ENCODE measurements at places on chromosomes 1 and 21. TPM values are rescaled to one million over a fixed set of nuclear protein-coding genes. Genes with fewer than 3 reads are reported as not detected.

DNA sequence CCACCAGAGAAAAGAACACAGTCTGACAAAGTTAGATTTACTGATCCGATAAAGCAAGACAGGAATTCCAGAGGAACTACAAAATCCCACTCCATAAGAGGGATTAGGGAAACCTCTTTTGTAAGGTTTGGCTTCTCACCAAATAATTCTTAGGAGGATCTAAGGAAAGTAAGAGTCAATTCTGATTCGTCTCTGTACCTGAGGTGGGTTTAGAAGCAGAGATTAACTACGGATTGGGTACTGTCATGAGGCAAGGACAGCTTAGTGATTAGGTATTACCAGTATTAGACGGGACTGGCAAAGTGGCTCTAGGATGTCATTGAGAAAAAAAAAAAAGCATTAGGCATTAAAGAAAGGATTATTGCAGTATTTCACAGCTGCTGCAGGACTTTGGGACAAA is 371.7 kb upstream of the BRINP3 start:
- DNase-seq: no peak

DNA sequence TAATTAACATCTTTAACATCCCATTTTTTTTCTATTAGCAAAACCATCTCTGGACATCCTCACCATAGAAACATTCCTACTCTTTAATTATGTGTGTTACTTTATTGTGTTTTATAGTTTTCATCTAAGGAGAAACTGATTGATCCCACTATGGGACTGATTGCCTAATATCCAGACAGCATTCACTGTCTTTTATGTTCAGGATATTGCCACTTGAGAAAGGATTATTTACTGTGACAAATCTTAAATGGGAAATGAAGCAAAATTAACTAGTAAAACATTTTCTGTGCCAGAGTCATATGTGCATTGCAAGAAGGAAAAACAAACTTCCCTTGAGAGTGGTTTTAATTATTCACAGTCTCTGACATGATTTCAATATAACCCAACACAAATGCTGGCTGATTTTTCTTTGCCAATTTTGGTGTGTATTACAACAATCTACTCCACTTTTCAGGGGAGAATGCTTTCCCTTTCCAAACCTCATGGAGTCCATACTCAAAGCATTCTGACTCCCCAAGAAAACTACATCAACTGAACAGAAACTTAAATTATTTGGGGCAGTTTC is 15.8 kb upstream of the RGS13 start:
- no peak for DNase-seq

DNA sequence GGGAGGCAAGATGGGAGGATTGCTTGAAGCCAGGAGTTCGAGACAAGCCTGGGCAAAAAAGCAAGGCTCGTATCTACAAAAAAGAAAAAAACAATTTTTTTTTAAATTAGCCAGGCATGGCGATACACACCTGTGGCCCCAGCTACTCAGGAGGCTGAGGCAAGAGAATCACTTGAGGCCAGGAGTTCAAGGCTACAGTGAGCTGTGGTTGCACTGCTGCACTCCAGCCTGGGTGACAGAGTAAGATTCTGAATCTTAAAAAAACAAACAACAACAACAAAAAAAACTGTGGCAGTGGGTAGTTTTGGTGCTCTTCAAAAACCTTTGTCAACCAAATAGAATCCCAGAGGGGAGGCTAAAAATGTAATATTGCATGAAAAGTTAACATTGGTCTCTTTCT is 734 bp downstream of the PTPN22 start:
- no peak for DNase-seq

DNA sequence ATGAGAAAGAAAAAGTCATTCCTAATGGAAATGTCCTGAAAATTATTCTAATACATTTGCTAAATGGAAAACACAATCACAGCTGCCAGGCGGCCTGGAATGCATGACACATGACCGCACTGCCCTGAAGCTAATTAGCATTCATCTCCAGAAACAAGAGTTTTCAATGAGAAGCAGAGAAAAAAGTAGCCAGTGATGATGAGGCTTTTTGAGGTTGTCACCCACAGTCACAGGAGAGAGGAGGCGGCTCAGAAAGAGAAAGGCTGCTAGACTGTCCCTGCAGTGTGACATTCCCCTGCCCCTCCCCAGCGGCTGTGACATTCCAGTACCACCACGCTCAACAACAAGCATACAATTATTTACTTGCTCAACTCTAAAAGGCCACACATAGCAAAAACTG is 122.9 kb upstream of the KRTAP19-8 start:
- no peak for DNase-seq

DNA sequence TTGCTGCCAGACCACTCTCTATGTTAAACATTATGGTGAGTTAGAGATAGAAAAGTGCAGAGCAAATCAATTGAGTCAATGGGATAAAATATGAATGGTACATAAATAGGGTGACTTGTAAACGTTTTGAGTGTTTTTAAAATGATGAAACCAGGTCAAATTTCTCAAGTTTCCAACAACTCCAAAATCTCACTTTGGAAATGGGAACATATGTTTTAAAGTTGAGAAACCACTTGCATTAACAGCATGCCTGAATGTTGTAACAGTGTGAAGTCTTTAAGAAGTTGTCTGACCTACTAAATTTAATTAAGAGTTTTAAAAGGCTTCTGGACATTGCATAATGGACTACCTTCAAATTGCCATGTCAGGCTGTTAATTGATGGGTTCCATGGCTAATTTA is 33.6 kb upstream of the RAVER2 start:
- no peak for DNase-seq

GRCh38 chr1:169729991-169730390 is 3.9 kb downstream of the SELE start:
- no peak for DNase-seq

DNA sequence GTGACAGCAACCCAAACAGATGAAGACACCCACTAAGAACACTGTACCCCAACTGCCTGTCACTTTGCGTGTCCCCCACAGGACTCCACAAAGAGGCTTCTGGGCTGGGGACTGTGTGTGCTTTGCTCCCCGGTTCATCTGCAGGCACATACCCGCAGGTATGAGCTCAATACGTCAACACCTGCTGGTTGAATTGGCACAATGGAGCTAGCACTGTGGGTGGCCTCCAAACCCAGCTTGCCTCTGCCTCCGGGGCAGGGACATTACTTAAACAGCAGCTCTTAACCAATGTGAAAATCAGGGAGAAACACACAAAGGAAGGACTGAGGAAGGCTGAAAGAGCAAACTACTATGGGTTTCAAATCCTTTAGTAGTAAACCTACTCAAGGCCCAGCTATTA is 140.2 kb upstream of the TIAM1 start:
- DNase-seq: no peak

DNA sequence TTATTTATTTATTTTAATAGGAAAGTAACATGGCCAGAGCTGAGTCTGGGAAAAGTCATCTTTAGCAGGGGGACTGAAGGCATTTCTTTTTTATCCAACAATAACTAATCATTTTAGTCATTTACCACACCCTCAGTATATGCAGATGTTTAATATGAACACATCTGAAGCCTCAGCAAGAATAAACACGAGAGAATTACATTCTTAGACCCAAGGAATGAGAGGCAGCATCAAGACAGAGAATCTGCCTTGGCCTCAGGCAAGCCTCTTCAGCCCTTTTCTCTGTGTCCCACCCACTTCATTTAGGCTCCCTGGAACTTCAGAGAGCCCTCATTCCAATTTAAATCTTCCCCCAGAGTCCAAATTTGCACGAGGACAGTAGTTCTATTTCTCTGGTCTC is 17.0 kb upstream of the IGSF3 start:
- no peak for DNase-seq

DTL gene
- polyA plus RNA-seq: 13.7 TPM

- DNase-seq: no peak
Observed at GRCh38 chr21:46498335-46499050, 39.8 kb downstream of the DIP2A start.

GRCh38 chr1:119954476-119955422 is 58.4 kb upstream of the ADAM30 start:
- DNase-seq: no peak

GRCh38 chr1:230199034-230199433 is 132.0 kb downstream of the GALNT2 start:
- no peak for DNase-seq

ADCY10 gene
- 0.08 TPM for polyA plus RNA-seq

DNA sequence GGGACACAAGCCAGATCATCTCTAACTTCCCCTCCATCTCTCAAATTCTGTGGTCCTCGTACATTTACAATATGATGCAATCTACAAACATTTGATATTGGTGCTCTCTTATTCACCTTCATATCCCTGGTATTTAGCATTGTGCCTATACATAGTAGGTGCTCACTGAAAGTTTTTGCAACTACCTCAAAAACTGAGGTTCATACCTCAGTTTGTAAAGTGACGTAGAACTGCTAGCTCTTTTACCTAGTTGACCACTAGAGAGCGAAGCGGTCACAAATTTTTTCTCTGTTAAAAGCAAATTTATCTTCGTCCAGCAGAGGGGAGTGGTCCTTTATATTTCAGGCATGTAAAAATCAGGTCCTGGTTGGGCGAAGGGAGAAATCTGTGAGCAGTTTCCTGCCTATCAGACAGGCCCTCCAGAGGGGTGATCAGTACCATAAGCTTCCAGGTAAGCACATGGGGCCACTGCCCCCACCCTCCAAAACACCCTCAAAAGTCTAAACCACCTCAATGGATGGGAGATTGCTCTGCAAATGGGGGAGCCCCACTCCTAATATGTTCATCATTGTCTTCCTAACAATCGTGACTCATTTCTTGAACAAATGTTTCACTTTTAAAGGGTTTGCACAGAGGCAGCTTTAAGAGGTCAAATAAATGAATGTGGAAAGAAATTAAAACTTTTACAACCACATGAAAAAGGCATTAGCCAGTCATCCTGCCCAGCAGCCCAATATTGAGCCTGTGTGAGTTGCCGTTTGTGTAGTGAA is 10.6 kb upstream of the HLCS start:
- DNase-seq: peak; percentile 73

FAM177B gene
- polyA plus RNA-seq: not detected

- DNase-seq: no peak
Observed at GRCh38 chr1:192732787-192733186, 76.1 kb upstream of the RGS2 start.

GRCh38 chr1:199223936-199224335 is 585.1 kb downstream of the PTPRC start:
- no peak for DNase-seq

DNA sequence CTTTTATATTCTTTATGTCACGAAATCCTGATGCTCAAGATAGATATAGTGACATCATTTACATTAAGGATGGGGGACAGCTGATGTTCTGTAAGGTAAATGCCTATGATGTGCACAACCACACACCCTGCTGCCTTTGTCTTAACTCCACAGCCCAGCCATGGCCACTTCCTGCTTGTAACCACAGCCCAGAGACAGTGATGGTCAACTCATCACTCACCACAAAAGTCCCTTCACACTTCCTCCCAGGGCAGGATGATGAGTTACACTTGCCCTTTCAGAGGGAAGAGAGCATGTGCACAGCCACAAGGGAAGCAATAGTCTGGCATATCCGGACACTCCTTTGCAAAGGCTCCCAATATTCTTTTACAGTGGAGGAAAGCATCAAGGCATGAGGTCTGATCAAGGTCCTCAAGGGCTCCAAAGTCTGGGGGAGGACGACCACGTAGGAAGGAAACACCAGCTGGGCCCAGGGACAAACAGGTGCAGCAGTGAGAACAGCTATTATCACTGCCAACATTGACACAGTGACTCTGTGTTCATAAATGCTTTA is 53.8 kb downstream of the PLPP3 start:
- DNase-seq: no peak

SNX7 gene
- polyA plus RNA-seq: 23.8 TPM

- no peak for DNase-seq
Observed at GRCh38 chr21:34593423-34593822, 21.5 kb downstream of the RCAN1 start.

- DNase-seq: no peak
Observed at GRCh38 chr1:224170748-224171478, 12.1 kb upstream of the DEGS1 start.

- DNase-seq: no peak
Observed at GRCh38 chr1:109361649-109362048, 36.1 kb downstream of the SORT1 start.

RSPH1 gene
- polyA plus RNA-seq: 0.27 TPM

ADORA3 gene
- polyA plus RNA-seq: 0.45 TPM

DNA sequence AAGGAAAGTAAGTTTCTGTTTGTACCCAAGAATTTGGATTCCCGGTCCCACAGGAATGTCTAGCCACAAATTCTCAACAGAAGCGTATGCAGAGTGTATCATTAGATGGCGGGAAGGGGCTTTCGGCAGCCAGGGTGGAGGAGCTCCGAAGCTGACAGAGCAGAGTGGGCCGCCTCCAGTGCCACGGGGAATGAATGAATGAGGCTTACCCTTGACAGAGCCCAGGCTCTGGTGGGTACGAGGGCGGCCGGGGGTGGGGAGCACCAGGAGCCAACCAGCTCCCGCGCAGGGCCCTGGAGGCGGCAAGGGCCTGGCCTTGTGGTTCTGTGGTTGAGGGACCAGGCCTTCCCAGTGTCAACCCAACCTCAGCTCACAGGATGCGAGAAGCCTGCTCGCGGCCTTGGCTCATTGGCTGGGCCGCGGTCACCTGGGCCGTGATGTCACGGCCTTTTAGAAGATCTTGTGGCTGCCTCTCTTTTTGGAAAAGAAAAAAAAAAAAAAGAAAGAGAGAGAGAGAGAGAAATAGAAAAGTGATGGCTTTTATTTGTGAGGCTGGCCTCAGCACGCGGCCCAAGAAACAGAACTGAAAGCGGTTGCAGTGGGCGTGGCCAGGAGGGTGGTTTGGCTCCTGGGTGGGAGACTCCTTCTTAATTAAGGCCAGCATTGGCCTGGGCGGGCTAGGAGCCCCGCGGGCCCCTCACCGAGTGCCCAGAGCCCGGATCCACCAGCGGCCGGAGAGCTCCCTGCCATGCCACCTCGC is 34.9 kb upstream of the RUNX3 start:
- no peak for DNase-seq

KCNN3 gene
- 8.4 TPM for polyA plus RNA-seq

- DNase-seq: no peak
Observed at GRCh38 chr1:117817629-117818028, 111.8 kb downstream of the GDAP2 start.

RGS13 gene
- 1.0 TPM for polyA plus RNA-seq

GRCh38 chr1:184392779-184393522 is 6.1 kb downstream of the C1orf21 start:
- DNase-seq: no peak

- no peak for DNase-seq
Observed at GRCh38 chr1:67942274-67942673, 108.2 kb downstream of the DIRAS3 start.

- no peak for DNase-seq
Observed at GRCh38 chr1:173554089-173554488, 48.8 kb downstream of the SLC9C2 start.

SHISAL2A gene
- not detected for polyA plus RNA-seq

GRCh38 chr1:203268901-203269653 is 36.2 kb upstream of the BTG2 start:
- DNase-seq: peak; percentile 62

GBP6 gene
- polyA plus RNA-seq: not detected

IGSF9 gene
- 0.33 TPM for polyA plus RNA-seq

- no peak for DNase-seq
Observed at GRCh38 chr1:63902844-63903589, 129.2 kb downstream of the ROR1 start.

- DNase-seq: no peak
Observed at GRCh38 chr1:91609551-91609950, 108.9 kb downstream of the CDC7 start.

- no peak for DNase-seq
Observed at GRCh38 chr1:210814382-210815123, 319.4 kb downstream of the KCNH1 start.
